C1 segment of cervical spinal cord (tissue), 14 donors: ENCODE measurements at places on chromosomes 3 and 15.

DNA sequence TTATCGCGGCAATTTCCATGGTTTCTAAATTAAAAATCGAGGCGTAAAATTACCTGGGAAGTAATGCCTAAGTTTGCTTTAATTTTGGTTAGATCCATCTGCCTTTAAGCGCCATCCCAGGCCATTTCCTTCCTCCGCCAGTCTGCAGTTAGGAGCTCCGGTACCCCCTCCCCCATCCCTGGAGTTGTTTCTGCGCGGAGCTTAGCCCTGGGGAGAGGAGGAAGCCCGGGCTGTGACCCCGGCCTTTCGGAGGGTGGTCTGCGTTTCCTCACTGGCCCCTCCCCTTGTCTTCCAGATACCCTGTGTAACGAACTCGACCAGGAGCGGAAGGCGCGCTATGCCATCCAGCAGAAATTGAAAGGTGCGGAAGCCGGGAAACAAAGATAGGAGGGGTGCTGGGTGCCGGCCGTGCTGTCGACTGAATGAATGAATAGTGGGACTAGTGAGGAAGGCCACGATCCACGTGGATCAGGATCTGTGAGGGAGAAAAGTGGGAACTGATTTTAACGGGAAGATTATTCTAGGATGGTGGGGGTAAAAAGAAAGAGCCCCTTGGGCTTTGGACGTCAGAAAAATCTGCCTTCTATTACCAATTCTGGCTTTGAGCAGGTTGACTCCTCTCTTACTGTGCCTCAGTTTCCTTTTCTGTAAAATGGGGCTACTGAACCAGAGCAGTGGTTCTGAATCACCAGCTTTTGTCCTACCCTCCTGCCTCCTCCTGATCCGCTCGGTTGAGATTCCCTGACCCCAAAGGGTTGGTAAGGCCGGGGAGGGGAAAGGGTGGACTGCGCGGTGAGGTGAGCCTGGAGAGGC is 6.7 kb downstream of the RNU6-1 start:
- DNase-seq, result no peak

DNA sequence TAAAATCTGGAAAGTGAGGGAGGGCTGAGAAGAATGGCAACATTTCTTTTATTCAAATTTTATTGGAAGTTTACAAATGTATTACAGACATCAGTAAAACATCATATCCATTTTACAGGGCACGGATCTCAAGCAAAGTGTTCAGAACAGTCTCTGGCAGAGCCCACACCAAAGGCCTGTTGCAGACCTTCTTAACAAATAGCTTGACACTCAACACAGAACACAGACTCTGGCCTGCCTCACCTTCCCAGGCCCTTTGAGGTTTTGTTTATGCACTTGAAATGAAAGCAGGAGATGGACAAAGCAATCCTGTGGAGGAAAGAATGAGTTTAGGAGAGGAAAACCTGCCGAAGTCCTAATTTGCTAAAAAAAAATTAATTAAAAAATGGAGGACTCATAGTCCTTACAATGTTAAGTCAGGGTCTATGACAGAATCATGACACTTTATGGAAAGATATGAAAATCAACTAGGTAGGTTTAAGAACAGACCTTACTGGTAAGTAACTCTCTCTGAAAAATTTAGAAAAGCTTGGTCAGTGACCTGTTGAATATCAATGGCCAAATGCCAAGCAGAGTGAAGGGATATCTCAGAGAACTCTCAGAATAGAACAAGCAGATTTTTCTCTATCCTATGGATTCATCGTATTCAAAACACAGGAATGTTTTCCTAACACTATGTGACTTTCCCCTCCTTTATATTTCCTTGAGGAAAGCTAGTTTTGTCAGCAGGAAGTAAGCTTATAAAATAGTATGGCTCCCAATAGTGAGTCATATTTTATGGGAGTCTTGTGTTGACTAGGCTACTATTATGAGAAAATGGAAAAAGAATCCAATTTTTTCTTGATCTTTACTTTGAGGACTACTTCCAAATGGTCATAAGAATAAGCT is 70.8 kb upstream of the PSMD6 start:
- DNase-seq, result no peak

DNA sequence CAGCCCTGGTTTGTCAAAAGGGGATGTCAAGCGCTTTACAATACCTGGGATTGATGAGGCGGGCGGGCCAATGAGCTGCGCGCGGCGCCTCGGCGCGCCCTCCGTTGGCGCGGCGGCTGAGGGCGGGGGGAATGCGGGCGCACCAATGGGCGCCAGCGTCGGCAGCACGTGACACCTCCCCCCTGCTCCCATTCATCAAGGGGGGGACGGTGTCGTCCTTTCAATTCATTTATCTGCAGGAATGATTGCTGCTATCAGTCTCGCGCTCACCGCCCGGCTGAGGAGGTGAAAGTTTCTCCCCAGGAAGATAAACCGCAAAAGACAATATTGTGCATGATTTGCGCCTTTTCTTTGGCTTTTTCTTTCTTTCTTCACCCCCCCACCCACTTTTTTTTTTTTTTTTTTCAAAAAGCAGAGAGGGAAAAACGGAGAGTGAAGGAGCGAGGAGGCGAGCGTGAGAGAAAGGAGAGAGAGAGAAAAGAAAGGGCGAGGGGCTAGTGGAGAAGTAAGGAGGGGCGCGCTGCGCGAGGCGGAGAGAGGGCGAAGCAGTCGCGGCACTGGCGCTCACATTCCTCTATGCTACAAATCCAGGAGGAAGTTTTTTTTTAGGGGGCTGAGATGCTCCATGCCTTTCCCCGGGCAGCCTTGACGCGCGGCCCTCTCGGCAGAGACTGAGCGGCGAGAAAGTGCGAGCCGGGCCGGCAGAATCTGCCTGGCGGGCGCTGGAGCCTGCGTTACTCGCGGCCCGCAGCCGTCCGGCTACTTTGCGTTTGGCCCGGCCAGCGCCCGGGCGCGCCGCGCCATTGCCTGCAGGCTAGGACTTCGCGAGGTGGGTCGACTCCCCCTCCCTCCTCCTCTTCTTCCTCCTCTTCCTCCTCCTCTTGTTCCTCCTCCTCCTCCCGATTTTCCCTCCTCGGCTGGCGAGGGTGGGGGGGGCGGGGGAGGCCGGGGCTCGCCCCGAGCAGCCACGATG is at the start of gene ZIC1:
ZIC1 (plus strand) TSS at position 223 of the 973 bp plus-strand sequence; CDS start at position 971, 748 bp downstream.
- DNase-seq, result peak; percentile 98

DNA sequence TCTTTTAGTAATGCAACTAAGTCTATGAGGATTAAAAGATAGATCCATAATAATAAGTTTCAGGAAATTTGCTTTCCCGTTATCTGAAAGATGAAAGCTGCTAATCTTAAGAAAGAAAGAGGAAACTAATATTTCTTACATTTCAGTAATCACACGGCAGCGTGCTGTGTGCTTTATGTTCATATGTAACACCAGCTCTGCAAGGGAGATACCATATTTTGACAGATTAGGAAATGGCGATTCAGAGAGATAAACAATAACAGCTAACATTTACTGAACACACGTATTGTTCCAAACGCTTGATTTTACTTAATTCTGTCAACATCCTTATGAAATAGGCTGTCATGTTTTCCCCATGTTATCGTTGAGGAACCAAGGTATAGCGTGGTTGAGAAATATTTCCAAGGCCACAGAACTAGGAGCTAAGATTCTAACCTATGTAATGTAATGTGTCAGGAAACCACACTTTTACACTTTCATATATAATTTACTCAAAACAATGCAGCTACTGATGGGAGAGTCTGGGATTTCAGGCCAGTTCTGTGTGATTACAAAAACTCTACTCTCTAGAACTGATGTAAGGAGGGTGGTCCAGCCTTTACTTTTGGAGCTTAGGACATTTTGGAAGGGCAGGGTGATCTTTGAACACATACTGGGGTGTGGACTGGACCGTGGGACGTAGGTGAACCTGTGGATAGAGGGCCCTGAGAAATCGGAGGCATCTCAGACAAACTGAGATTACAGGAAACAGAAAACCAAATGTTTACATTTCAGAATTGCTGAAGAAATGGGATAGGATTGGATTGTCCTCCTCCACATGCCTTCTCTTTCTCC is 100.6 kb downstream of the IL1RAP start:
- no peak for DNase-seq

DNA sequence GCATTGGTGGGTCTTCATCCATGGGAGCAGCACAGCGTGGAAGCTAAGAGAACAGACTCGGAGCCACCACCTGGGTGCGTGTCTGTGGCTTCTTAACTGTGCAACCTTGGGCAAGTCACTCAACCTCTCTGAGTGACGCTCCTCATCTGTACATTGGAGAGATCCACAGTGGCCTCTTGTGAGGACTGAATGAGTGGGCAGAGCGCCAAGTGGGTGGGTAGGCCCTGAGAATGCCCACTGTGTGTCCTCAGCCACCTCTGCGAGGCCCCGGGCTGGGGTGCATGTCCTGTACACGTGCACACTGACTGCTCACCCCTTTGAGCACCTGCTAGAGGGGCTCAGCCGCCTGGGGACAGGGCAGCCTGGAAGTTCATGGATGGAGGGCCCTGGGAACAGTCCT is 99.6 kb upstream of the PRR23E start:
- DNase-seq, result no peak

- DNase-seq, result peak; percentile 9
These were observed 59.1 kb downstream of the TRIM42 start for GRCh38 chr3:140736863-140737460.
